Activated CD8-positive, alpha-beta memory T cell treated with anti-CD3 and anti-CD28 coated beads for 1 hour (primary cell): ENCODE measurements at places on chromosomes 7 and 10.

DNA sequence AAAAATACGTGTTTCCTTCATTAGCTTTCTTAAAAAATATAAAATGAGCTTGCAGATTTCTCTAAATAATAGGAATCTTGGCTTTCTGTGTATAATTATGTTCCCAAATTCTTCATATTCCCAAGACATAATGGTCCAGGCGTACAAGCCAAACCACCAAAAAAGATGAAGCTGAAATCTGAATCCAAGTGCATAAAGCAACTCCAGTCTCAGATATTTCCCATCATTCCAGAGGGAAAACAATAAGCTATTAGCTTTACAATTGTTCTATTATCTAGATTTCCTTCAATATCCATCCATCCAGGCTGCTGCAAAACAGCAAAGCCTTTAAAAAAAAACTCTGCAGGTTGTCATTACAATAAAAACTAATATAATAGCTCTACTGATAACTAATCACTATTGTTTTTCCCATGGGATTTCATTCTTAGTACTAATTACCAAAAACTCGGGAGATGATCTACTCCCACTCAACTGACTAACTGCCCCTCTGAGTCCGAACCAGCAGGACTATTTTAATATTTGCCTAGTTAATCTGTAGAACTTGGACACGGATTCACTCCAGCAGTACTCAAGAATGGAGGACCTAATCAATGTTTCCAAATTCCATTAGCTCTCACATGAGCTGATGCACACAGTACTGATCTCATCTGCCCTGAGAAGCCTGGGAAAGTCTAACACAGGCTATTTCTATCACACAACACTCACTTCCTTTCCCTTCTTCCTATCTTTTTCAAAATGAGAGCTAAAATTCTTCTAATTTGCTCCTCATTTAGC is 108.9 kb upstream of the ASAH2 start:
- no peak for DNase-seq

- DNase-seq: no peak
Observed at GRCh38 chr7:123425246-123425645, 109.1 kb downstream of the IQUB start.

DNA sequence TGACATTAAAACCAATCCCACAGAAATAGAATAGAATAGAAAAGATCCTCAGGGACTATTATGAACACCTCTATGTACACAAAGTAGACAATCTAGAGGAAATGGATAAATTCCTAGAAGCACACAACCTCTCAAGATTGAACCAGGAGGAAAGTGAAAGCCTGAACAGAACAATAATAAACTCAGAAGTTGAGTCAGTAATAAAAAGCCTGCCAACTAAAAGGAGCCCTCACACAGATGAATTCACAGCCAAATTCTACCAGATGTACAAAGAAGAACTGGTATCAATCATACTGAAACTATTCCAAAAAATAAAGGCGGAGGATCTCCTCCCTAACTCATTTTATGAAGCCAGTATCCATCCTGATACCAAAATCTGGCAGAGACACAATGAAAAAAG is 220.3 kb upstream of the HPS1 start:
- DNase-seq: no peak

DNA sequence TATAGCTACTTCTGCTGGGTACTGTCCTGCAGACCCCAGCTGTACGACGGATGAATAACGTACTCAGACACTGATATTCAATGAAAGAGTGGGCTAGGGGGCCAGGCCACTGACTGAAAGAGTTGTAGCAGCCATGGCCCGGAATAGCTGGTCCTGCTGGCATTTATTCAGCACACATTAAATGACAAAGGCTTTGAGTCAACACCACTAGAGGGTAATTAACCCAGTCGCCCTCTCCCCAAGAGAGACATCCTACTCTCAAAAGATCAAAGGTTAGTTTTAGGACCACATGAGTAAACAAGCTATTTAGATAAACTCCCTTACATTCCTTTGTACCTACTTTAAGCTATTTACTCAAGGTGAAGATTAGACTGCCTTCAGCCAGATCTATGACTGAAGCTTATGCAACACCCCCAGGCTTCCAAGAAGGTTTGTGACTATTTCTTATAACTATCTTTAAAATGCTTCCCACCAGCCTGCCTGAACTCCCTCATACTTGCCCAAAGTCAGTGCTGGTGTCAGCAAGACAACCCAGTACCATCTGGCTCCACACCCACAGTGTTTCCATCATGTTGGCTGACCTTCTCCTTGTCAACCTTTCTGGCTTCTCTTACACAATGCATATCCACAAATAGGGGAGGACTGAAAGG is 629.1 kb downstream of the SORCS1 start:
- no peak for DNase-seq

- no peak for DNase-seq
Observed at GRCh38 chr10:71888248-71888622, 37.2 kb upstream of the PSAP start.

- DNase-seq: no peak
Observed at GRCh38 chr10:78952030-78952429, 116.7 kb upstream of the ZMIZ1 start.

- DNase-seq: no peak
Observed at GRCh38 chr7:2522780-2523433, 3.3 kb downstream of the LFNG start.

GRCh38 chr7:124643311-124643811 is 122.2 kb downstream of the GPR37 start:
- no peak for DNase-seq

- no peak for DNase-seq
Observed at GRCh38 chr7:52472006-52472620, 563.3 kb upstream of the POM121L12 start.

- no peak for DNase-seq
Observed at GRCh38 chr10:63300801-63301200, 165.0 kb downstream of the JMJD1C start.

DNA sequence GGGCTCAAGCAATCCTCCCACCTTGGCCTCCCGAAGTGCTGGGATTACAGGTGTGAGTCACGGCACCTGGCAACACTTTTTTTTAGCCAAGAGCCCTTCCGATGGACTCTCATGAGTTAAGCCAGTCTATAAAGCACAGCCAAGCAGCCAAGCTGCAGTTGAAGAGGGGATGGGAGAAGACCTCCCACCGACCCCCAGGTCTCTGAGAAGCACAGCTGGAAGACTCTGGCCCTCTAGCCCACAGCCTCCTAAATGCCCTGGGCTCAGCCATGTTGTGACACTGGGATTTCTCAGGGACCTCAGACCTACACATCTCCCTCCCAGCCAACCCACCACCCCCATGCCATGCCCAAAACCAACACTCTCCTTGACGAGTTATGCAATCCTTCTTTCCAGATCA is 31.1 kb downstream of the CALML3 start:
- no peak for DNase-seq

- DNase-seq: no peak
Observed at GRCh38 chr10:123912466-123912865, 20.9 kb upstream of the CPXM2 start.

DNA sequence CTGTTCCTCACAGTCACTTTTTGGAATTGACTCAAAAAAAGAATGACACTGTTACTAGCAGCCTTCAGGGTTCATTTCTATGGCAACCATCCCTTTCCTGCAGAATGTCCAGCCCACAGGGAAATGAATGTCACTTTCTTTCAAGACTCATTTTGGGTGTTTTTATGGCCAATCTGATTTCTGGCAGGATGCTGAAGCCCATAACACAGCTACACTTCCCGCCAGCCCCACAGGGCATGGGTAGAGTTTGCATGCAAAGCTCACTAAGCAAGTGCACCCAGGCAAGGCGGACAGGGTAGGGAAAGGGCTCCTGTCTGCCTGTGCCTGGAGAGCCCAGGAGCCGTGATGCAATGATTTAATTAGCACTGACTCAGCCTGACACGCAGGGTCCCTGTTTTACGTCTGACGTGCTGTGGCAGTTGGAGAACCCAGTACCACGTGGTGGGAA is 26.1 kb upstream of the GPAM start:
- no peak for DNase-seq

DNA sequence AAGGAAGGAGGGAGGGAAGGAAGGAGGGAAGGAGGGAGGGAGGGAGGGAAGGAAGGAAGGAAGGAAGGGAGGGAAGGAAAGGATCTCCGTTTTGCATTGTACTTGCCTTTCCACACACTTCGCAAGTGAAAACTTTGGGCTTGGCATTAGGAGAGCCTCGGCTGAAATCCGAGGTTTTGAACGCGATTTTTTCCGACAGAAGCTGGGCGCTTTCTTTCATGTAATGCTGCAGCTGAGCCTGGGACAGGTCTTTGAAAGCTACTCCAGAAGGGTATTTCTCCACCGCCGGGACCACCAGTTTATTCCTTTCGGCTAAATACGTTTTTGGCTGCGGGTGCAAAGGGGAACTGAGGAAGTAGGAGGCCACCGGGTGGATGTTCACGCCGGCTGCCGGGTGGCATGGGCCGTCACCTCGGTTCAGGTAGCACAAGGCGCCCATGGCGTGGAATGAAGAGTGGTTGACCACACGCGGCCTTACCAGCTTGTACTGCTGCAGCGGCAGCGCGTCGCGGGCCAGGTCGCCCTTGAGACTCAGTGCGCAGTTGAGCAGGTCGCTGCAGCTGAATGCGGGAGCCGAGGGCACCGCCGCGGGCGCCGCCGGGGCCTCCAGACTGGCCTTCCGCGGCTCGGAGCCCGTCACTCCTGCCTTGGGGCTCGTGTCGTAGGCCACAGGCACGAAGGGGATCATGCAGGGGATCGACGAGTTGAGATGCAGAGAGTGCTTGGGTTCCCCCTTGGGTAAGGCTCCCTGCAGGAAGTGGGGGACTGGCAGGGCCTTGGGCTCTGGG is 825 bp downstream of the FEZF1 start:
- DNase-seq: no peak

GRCh38 chr10:127851661-127852194 is 41.0 kb downstream of the CLRN3 start:
- no peak for DNase-seq

GRCh38 chr10:8060010-8060703 is 5.7 kb downstream of the GATA3 start:
- no peak for DNase-seq

GRCh38 chr10:34033078-34033477 is 698.6 kb upstream of the NRP1 start:
- DNase-seq: no peak
